ENCODE measurements at places on chromosomes 7 and 10.

DNA sequence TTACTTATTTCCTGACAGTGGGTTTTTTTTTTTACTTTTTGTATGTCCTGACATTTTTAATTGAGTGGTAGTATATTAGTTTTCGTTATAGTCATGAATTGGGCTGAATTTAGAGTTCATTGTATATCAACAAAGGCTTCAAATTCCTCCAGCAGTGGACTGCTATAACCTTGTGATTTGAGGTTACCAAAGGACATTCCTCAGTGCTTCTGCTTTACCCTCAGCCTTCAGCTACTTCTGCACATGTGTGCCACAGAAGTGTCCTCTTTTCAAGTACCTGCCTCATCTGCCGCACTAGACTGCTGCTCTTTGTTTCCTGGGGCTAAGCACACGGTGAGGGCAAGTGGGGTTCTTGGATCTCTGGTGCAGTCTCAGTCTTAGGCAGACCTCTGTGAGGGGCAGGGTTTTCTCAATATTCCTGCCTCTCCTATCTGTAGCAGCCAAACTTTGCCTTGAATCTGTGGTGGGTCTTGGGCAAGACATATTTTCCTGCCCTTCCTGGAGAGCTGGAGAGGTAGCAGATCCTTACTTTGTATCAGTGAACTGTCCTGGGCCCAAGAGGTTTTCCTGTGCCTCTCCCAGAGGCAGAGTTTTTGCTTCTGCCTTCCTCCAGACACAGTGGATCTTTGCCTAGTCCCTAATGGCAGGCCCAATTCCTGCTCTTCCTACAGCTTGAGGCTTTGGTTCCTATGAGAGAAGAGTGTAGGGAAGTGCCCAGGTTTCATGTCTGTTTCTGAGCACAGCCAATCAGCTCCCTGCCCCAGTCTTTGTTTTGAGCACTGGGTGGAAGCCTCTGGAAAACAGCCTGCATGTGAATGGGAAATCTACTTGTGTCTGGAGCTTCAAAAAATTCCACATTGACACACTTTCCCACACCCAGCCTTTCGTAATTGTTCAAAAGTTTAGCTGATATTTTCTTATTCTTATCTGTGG, 39.0 kb upstream of the STRIP2 start:
- no peak for DNase-seq

- DNase-seq: no peak
Measured at GRCh38 chr7:2266911-2267310, 24.9 kb downstream of the NUDT1 start.

- DNase-seq: no peak
Measured at GRCh38 chr7:76303202-76304147, 1.0 kb downstream of the HSPB1 start.

DNA sequence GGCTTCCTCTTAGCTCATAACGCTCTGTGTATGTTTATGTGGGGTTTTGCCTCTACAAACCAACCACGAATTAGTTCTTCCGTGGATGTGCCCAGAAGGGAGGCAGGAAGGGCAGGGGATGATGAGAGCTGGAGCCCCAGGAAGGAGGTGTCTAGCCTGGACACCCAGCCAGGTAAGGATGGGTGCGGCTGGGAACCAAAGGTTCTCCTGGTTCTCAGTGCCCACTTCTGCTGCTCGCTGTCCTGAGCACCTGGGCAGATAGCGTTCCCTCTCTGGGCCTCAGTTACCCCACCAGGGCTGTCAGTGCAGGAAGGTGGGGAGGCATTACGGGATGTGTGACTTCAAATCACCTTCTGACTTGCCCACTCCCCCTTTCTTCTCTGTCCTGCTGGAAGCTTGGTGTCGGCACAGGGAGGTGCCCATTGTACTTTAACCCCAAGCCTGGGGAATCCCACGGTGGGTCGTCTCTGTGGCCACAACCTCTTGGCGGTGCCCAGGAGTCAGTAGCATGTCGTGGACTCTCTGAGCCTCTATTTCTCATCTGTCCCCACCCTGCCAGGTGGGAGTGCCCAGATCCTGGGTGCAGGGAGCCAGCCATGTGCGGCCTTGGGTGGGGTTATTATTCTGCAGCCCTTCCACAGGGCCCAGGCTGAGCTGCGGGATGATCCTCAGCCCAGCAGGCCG, 18.7 kb upstream of the PCBD1 start:
- no peak for DNase-seq

Measured in vagina (tissue), 2 donors.